CD14-positive monocyte (primary cell): ENCODE measurements at places on chromosomes 1 and 21. TPM values are rescaled to one million over a fixed set of nuclear protein-coding genes. Genes with fewer than 3 reads are reported as not detected.
A peak's percentile ranks its signal among the peaks of the same experiment; 100 is the strongest.

- no peak for DNase-seq
Measured at GRCh38 chr1:58814251-58815068, 30.6 kb upstream of the JUN start.

The TEKT2 gene
- polyA plus RNA-seq = not detected

DNA sequence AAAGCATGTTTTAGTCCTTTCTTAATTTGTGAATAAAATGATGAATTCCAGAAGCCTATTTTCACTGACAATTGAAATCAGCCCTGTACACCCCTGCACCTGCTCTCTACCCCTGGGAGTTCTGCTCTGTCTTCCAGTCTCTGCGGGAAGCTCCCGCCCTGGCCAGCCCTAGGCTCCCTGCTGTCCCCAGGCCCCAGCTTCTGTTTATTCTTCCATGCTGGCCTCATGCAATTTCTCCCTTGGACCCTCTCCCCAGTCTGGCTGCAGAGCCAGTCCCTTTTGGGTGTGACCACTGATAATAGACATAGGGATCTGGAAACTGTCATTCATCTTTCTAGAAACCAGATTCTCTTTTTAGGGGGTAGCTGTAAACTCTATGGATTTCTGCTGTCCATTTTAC, 258.6 kb downstream of the GRIK3 start:
- no peak for DNase-seq

GRCh38 chr21:42595283-42596187, 57.9 kb upstream of the PDE9A start:
- DNase-seq = no peak

The LCE3D gene
- polyA plus RNA-seq = not detected

The VSIG8 gene
- polyA plus RNA-seq = not detected

DNA sequence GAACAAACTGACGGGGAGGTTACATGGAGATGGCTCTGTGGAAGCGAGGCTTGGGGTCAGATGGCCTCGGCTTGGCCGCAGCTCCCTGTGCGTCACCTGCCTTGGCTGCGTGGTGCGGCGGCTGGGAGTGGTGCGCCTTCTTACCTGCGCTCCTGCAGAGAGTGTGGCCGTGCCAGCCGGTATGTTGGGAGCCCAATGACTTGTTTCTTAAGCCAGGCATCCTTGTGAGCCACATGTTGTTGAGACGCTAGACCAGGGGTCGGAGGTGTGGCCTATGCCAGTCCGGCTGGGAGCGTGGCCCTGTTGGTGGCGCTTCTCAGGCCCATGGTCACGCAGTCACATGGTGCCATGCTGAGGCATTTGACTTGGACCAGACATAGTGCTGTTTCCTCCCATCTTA, 10.5 kb downstream of the SLX9 start:
- DNase-seq = no peak

DNA sequence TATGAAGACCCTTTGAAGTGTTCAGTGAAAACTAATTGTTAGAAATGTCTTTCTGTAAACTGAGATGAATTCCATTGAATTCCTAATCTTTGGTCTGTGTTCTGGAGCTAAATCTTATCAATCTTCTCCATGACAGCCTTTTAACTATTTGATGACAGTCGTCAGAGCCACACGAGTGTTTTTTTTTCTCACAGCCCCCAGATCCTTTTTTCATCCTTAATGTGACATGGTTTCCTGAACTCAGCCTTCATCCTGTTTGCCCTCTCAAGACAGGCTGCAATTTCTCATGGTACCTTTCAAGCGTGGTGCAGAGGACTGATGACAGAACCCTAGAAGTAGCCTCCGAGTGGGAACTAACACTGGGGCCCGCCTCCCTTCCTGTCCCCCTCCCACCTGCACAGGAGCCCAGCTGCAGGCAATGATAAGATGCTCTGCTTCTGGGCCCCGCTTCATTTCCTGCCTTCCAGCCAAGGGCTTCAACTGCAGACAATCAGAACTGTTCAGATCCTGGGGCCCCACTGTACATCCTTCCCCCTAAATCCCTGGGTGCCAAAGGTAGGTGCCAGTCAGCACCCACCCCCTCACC, 114.6 kb upstream of the VAV3 start:
- DNase-seq = no peak

- DNase-seq = no peak
Measured at GRCh38 chr1:118944133-118944532, 44.0 kb downstream of the TBX15 start.

The MSH4 gene
- 0.03 and 0.07 TPM in 2 replicates for polyA plus RNA-seq

- no peak for DNase-seq
Measured at GRCh38 chr1:198590454-198590853, 48.4 kb upstream of the PTPRC start.

DNA sequence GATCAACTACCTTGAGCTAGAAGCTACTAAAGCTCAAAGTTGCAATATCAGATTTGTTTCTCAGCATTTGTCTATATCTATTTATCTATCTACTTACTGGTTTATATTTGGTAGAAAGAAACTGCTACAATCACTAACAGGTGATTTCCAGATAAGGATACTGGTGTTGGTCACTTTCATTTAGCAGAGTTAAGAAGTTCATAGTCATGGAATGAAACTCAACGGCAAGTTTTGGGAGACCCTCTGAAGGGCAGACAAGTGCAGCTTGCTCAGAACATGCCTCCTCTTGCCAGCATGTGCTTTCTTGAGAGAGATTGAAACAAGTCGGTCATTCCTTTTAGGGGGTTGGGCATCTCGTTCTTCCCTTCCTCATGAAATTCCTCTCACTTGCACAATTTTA, 296.5 kb downstream of the GRIK1 start:
- DNase-seq = no peak

The UBL4B gene
- polyA plus RNA-seq = not detected in 2 replicates

DNA sequence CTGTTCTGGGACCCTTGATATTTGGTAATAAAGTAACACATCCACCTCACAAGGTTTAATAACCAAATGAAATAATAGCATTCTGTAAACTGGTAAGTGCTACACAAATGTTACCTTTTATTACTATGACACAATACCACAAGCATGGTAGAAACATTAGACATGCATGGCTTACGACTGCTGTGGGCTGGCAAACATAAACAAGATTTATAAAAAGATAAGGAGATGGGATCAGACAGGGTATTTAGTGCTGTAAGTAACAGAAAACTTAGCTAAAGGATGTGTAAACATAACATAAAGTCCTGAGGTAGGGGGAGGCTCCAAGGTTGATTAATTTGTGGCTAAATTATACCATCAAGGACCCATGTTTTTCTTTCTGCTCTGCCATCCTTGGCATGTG, 212.6 kb downstream of the BARHL2 start:
- DNase-seq = no peak

DNA sequence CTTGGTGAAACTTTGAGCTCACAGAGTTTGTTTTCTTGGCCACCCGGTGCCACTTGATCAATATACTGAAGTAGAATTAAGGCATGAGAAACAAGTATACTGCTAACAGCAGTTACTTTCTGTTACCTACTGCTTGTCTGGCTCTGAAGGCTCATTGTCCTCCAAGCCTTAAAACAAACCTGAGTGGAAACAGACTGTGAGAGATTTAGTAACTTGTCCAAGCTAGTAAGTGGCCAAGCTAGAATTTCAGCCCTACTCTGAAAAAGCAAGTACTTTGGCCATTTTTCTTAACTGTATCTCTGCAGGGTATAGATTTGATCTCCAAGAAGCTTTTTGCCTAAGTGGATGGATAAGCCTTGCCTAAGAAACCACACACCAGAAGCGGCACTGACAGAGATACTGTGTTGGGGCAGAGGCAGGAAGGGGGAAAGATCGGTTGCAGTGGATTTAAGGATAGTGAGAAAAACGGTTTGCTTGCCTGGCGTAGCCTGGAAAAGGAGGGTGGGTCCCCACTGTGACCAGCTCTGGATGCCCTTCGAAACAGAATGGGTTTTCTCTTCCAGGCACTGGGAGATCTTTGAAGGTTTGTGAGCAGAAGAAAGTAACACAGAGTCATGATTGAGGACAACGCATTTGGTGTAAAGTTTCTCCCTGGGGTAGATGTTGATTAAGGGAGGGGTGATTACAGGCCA, 2.1 kb upstream of the MACO1 start:
- DNase-seq = no peak

GRCh38 chr1:21272540-21272939, 17.7 kb downstream of the ECE1 start:
- DNase-seq = no peak

The SEC16B gene
- polyA plus RNA-seq = not detected

The S100A5 gene
- 1.3 and 2.1 TPM in 2 replicates for polyA plus RNA-seq

The BOLA1 gene
- polyA plus RNA-seq = 17.8 TPM

The TMCO4 gene
- polyA plus RNA-seq = 6.9 TPM

GRCh38 chr1:168550971-168551370, 7.2 kb upstream of the XCL2 start:
- no peak for DNase-seq

DNA sequence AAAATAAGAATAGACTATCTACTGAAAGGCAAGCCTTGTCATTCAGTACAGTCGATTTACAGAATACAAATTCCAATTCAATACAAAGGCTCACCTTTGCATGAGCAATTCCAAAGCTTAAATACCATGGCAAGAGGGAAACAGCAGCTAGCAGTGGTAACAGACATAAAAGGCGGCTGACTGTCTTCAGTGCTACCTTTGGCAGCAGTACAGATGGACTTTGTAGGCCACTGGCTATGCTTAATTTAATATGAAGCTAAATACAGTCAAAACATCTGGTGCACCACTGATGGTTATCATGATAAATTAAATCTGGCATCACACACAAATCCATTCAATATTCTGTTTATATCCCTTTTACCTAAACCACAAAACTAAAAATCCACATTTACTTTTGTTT, 62.4 kb downstream of the RERE start:
- DNase-seq = no peak

DNA sequence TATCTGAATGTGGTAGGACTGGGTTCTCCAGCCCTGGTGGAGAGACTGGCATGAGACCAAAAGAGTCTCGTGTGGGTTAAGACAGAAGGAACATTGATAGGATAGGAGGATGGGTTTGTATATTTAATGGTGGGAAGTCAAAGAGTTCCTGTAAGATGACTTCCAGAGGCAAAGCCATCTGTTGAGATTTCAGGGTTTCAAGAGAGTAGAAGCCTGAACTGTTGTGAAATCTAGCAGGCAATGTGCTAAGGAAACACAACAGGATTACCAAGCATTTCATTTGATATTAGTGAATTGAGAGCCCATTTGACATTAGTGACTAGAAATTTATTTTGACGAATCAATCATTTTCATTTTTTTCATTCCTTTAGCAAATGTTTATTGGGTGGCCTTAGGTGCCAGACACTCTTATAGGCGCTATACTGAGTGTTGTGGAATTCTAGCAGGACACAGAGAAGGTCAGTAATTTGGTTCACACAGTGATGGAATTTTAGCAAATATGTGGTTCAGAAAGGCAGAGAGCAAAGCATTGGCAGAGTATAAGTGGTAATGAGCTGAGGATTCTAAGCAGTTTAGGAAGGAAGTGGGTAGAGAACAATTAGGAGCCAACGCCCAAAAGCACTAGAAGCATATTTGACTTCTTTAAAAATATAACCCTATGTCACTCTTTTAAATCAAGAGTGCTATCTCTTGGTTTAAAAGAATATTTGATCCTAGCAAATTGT, 149.3 kb downstream of the AK5 start:
- DNase-seq = peak; percentile 51

The AQP10 gene
- not detected for polyA plus RNA-seq

The SPRR2E gene
- not detected for polyA plus RNA-seq

- DNase-seq = no peak
Measured at GRCh38 chr21:31136891-31137290, 98.6 kb upstream of the KRTAP19-8 start.

The KRTAP12-4 gene
- not detected for polyA plus RNA-seq

DNA sequence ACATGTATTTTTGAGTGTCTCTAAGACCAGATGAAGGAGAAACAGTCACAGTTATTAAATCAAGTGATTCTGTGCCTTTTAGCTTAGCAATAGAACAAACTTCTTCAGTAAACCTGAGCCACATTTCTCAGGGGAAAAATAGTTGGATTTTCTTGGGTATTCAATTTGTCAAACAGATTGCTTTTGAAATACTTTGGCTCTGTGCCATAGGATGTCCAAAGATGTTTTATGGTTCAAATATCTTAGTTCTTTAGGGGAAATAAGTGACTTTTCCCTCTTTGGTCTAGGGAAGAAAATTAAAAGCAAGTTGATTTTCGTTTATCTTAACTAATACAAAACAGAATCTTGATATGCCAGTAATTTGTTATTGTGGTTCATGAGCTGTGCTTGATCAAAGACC, 125.9 kb downstream of the ATP5PO start:
- no peak for DNase-seq

DNA sequence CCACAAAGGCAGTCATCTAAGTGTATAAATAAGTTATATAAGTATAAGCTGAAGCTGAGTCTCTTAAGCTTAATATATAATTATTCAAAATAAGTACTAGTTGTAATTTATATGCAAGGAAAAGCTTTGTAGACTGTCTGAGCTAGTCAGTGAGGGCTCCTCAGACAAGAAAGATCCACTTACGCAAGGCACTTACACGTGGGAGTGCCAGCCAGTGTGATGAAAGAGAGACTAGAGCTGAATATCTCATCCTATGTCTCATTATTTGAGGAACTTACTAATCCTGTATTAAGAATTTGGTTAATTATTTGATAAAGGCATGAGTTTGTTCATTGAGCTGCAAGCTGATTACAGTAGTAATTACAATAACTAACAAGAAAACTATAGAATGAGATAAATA, 146.9 kb downstream of the PDE4B start:
- peak; percentile 41 for DNase-seq

DNA sequence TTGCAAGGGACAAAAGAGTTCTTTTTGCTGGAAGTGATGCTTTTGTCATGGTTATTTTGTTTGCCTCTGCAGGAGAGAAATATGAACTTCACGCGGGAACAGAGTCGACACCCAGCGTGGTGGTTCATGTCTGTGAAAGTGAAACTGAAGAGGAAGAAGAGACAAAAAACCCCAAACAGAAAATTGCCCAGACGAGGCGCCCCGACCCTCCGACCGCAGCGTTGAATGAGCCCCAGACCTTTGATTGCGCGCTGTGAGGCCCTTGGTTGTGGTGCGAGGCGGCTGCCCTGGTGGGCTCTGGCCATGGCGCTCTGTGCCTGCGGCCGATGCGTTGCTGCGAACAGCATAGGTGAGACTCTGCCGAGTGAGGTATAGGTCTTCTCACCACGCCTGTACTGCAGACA, 20.9 kb upstream of the NCMAP start:
- peak; percentile 23 for DNase-seq

DNA sequence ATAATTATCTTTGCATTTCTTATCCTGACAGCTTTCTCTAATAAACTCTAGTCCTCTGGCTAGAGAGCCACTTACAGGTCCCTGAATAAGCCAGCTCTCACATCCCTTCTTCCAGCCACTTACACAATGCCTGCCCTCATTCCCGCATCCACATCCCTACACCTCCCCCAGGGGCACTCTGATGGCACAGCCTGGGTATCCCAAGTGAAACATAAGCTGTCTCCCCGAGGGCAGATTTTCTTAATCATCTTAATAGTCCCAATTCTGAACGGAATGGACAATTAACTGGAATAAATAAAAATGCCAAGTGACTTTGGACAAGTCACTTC, 4.9 kb downstream of the RHOC start:
- no peak for DNase-seq

- no peak for DNase-seq
Measured at GRCh38 chr1:36625935-36626310, 143.2 kb upstream of the CSF3R start.

GRCh38 chr1:15080328-15081007, 73.1 kb upstream of the TMEM51 start:
- DNase-seq = no peak
